ENCODE measurements at places on chromosomes 5 and 9. TPM values are rescaled to one million over a fixed set of nuclear protein-coding genes. Genes with fewer than 3 reads are reported as not detected.

- H3K36me3 ChIP-seq = no peaks in the 10 kb centered on the region
- H3K4me1 ChIP-seq = no peaks in the 10 kb centered on the region
- H3K4me3 ChIP-seq = no peak overlapping the region
- H3K27ac ChIP-seq = no peak overlapping the region
Observed at GRCh38 chr5:41097642-41098041, 26.5 kb upstream of the MROH2B start.

DNA sequence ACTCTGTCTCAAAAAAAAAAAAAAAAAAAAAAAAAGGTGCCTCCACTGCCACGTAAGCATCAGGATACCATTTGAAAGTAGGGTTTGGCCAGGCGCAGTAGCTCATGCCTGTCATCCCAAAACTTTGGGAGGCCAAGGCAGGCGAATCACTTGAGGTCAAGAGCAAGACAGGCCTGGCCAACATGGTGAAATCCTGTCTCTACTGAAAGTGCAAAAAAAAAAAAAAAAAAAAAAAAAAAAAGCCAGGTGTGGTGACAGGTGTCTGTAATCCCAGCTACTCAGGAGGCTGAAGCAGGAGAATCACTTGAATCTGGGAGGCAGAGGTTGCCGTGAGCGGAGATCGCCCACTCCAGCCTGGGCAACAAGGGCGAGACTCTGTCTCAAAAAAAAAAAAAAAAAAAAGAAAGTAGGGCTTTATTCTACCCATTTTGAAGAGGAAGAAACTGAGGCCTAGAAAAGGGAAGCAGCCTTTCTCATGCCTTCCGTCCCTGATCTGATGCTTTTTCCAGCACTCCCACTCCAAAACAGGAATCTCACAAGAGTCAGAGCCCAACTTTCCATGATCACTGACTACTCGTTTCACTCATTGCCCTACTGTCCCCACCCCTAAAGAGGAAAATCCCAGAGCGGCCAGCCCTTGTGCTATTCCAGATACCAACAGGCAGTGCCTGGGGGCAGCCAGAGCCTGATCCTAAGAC, 16.3 kb upstream of the CCIN start:
- H3K27me3 ChIP-seq = no peaks in the 10 kb centered on the region
- peak; percentile 46 for DNase-seq
- H3K36me3 ChIP-seq = no peaks in the 10 kb centered on the region
- H3K4me3 ChIP-seq = no peak overlapping the region
- H3K4me1 ChIP-seq = peaks cover 10% of the 10 kb centered on the region

DNA sequence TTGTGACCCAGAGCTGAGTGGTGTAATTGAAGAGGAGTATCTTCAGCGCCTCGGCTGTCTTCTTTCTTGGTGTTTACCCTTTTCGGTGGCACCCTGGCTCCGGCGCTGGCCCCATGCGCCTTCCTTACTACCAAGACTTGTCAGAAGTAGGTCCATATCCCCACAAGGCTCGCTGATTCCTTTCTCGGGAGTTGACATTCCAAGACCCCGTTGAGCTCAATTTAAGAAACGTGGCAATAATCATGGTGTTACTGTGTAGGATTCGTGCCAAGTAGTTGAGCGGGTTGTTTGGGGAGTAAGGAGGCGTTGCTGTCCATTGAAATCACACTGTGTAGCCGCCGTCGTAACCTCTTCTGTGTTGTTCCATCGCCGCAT, 795 bp downstream of the NDUFAF2 start:
- H3K4me1 ChIP-seq = no peaks in the 10 kb centered on the region
- DNase-seq = peak; percentile 51
- peak overlapping the region; percentile 94 for H3K4me3 ChIP-seq
- peak overlapping the region; percentile 75 for H3K27ac ChIP-seq
- no peaks in the 10 kb centered on the region for H3K27me3 ChIP-seq
- H3K36me3 ChIP-seq = no peaks in the 10 kb centered on the region

- H3K4me3 ChIP-seq = no peak overlapping the region
- H3K36me3 ChIP-seq = peaks cover 5% of the 10 kb centered on the region
- DNase-seq = no peak
- H3K4me1 ChIP-seq = no peaks in the 10 kb centered on the region
Observed at GRCh38 chr5:146130440-146131045, 25.2 kb upstream of the PLAC8L1 start.

The SMIM27 gene
- total RNA-seq = 14.6 TPM

Measured in kidney (tissue), 22 donors.